Stimulated activated CD8-positive, alpha-beta memory T cell treated with anti-CD3 and anti-CD28 coated beads, Interleukin-15, amount 100 ng/mL, for 1 hour (primary cell): ENCODE measurements at places on chromosomes 13 and 19.

DNA sequence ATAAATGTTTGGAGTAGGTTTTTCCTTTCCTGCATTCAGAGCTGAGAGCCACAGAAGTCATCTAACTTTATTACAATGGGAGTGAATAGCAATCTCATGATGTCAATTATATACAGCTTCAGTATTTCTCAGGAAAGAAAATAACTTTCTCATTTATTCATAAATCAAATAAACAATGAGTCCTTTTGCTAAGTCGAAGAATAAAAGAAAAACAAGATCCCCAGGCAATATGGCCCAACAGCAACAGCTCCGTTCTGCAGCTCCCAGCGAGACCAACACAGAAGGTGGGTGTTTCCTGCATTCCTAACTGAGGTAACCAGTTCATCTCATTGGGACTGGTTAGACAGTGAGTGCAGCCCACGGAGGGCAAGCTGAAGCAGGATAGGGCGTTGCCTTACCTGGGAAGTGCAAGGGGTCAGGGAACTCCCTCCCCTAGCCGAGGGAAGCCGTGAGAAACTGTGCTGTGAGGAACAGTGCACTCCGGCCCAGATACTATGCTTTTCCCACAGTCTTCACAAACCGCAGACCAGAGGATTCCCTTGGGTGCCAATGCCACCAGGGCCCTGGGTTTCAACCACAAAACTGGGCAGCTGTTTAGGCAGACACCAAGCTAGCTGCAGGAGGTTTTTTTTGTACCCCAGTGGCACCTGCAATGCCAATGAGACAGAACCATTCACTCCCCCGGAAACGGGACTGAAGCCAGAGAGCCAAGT lies 128.2 kb downstream of the SLITRK1 start:
- no peak for DNase-seq

- no peak for DNase-seq
These were observed 14.8 kb downstream of the SMIM24 start for GRCh38 chr19:3465552-3465951.

- no peak for DNase-seq
These were observed 74.5 kb downstream of the CYSLTR2 start for GRCh38 chr13:48728226-48728625.

- no peak for DNase-seq
These were observed 395.9 kb downstream of the KCNRG start for GRCh38 chr13:50410921-50411746.

- DNase-seq: no peak
These were observed 38.3 kb upstream of the C19orf12 start for GRCh38 chr19:29753190-29753933.

GRCh38 chr19:42117076-42117475 lies 15.2 kb downstream of the POU2F2 start:
- DNase-seq: no peak

- DNase-seq: no peak
These were observed 31.4 kb downstream of the CCDC122 start for GRCh38 chr13:43848001-43848649.

DNA sequence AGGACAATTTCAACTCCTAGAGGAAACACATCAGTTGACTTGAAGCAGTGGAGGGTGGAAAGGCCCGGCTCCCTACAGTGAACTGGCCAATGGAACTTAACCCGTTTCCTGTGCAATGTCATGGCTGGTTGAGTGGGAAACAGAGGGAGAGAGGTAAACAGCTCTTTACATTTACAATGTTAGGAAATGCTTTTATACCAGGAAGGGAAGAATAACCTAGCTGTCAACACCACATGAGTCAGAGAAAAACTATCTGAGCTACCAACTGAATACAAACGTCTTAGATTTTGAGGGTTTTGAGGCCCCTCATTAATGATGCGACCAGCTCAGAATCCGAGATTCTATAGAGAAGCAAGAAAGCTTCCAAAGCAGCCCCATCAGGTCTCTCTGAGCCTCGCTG lies 36.7 kb downstream of the CARD8 start:
- DNase-seq: no peak

DNA sequence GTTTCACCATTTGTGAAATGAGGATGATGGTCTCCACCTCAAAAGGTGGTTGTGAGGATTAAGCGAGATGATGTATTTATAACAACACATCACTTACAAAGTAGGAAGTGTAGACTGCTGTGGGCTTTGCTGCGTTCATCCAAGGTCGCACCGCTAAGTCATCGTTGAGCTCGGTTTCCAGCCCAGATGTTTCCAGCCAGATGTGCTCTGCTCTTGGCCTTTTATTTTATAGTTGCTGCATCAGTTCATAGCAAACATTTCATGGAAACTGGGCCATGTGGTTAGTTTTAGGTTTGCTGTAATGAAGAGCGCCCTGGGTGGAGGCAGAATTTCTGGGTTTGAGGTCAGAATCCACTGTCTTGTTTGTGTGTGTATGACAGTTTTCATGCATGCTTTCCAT lies 76.5 kb upstream of the RNF113B start:
- no peak for DNase-seq

GRCh38 chr19:5434970-5435641 lies 20.1 kb upstream of the ZNRF4 start:
- DNase-seq: no peak

- no peak for DNase-seq
These were observed 128.9 kb downstream of the B3GLCT start for GRCh38 chr13:31328549-31329235.

GRCh38 chr13:58004751-58005150 lies 373.2 kb downstream of the PCDH17 start:
- no peak for DNase-seq

DNA sequence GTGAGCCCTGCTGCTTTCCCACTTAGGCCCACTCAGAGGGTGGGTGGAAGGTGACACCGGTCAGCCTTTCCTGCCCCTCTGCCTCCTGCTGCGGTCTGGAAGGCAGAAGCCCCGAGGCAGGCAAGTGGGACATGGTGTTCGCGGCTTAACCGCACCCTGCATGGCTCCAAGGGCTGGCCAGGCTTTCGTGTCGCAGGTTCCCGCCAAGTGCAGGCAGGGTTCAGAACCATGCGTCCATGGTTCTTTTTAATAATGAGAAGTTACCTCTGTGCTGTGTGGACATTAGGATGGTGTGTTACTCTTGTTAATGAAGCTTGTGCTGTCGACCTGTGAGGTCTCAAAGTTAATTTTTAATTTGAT lies 986 bp downstream of the DGKH start:
- no peak for DNase-seq

DNA sequence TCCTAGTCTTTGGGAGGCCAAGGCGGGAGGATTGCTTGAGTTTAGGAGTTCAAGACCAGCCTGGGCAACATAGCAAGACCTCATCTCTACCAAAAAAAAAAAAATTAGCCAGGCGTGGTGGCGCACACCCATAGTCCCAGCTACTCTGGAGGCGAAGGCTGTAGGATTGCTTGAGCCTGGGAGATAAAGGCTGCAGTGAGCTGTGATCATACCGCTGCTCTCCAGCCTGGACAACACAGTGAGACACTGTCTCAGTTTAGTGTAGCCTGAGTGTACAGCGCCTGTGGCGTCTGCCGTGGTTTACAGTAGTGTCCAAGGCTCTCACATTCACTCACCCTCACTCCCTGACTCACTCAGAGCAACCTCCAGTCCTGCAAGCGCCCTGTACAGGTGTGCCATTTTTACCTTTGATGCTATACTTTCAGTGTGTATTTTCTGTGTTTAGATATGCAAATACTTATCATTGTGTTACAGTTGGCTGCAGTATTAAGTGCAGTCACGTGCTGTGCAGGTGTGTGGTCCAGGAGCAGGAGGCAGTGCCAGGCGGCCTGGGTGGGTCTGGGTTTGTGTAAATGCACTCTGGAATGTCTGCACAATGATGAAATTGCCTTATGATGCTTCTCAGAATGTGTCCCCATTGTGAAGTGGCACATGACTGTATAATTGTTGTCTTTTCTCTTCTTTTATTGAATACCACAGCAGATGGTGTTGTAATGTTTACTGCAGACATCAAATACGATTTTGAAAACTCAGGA lies 36.1 kb upstream of the DCUN1D2 start:
- no peak for DNase-seq

DNA sequence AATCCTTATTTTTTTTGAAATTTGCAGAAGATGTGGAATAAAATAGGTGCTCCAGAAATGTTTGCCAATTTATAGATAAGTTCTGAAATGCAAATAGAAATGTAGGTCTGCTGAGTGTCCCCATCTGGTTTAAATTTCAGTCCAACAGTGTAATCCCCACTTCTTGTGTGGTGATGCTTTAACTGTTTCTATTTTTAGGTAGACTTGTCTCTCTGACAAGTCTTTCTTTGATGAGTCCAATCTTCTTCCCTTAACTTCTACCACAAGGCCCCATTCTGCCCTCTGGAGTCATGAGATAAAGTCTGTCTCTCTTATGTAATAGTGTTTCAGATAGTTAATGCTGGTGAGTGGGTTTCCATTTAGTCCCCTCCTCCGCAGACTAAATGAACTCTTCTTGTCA lies 390.4 kb downstream of the RFC3 start:
- no peak for DNase-seq

DNA sequence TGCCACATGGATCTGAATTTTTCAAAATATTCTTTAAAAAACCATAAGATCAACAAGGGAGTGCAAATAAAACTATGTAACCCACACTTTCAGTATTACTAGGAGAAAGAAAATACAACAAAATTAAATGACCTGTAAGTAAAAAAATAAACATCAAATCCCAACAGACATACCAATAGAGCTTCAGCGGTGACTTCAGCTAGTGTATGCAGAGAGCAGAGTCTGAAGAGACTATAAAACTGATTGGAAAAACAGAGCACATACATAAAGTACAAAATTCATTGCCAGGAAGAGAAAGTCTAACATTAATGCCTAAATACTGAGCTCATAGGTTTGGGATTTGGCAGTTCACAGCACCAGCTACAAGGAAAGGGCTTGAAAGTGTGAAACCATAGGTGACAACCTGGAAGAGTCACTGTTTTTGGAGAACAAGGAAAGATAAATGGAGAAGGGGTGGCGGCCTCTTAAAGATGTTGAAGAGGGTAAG lies 291.1 kb downstream of the LMO7 start:
- DNase-seq: no peak

DNA sequence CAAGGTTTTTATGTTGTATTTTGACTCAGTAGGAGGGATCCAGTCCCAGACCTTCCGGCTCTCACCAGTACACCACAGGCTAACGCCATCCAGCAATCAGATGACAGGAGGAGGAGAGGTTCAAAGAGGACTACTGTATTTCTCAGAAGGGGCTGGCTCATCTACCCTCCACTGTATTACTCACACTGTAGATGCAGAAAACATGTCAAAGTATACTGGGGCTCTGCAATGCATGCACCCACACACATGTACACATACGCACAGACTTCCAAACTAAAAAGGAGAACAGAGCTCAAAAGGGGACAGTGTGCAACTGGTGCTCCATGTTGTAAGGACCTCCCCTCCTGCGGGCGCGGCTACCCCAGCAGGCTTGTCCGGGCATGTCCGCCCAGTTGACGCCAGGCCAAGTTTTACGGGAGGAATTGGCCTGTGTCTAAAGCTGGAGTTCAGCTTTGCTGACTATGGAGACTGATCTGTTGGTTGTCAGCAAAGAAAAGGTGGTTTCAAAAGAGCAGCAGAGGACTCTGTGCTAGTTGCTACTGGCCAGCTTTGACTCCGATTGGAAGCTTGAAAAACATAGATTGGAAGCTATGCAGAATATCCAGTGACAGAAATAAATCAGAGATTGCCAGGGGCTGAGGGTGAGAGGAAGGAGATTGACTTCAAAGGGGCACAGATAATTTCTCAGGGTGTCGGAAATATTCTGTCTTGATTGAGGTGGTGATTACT lies 314.2 kb downstream of the DLEU7 start:
- no peak for DNase-seq

DNA sequence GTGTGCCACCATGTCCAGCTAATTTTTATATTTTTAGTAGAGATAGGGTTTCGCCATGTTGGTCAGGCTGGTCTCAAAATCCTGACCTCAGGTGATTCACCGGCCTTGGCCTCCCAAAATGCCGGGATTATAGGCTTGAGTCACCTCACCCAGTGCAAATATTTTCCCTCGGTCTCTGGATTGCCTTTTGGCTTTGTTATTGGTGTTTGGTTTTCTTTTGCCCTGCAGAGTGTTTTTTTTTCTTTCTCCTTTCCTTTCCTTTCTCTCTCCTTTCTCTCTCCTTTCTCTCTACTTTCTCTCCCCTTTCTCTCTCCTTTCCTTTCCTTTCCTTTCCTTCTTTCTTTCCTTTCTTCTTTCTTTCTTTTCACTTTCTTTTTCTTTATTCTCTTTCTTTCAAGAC lies 33.2 kb downstream of the KDM4B start:
- DNase-seq: no peak

DNA sequence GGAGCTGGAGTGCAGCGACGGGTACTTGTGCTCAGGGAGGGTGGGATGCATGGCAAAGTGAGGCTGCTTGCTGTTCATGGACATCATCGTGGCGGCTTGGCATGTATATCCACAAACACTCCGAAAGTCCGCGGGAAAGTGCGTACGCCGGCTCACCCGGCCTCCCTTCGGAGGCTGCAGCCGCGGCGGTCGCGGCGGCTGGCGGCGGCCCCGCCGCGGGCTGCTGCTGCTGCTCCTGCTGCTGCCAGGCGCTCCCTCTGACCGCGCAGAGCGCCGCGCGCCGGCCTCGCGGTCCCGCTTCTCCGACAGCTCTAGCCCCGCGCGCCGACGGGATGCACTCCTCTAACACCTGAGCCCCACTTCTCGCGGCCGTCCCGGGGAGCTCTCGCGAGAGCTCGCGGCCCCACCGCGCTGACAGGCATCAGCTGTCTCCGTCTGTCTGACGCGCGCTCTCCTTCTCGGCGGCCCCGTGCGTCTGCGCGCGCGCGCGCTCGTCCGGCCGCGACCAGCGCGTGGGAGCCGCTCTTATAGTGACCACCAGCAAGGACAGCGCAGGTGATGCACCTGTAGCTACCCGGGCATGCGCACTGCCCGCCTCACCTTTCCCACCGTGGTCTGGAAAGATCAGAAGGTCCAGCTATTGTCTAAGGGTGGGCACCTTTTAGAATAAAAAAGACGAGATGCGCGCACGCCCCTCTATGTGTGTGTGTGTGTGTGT lies at the start of gene POU4F1:
Gene POU4F1 (minus strand): TSS at position 313 of the 718 bp plus-strand sequence. CDS start 226 bp downstream, at position 87.
- no peak for DNase-seq

GRCh38 chr13:113153810-113154748 lies 4.4 kb upstream of the PROZ start:
- DNase-seq: peak; percentile 50

DNA sequence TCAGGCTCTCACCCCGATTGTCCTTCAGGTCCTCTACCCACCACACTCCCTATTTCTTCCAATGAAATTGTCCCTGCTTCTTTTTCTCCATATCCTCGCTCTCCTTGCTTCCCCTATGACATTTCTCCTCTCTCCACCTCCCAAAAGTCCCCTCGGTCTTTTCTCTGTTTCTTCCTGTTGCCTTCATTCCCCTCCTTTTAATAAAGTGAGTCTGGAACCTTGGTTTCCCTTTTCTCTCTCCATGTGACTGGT lies 676 bp upstream of the ZNF574 start:
- no peak for DNase-seq

GRCh38 chr19:2060884-2061494 lies 9.9 kb upstream of the MKNK2 start:
- DNase-seq: no peak
